ENCODE measurements at places on chromosomes 5 and 9. TPM values are rescaled to one million over a fixed set of nuclear protein-coding genes. Genes with fewer than 3 reads are reported as not detected.

The PLEKHG4B gene
- total RNA-seq, result not detected

DNA sequence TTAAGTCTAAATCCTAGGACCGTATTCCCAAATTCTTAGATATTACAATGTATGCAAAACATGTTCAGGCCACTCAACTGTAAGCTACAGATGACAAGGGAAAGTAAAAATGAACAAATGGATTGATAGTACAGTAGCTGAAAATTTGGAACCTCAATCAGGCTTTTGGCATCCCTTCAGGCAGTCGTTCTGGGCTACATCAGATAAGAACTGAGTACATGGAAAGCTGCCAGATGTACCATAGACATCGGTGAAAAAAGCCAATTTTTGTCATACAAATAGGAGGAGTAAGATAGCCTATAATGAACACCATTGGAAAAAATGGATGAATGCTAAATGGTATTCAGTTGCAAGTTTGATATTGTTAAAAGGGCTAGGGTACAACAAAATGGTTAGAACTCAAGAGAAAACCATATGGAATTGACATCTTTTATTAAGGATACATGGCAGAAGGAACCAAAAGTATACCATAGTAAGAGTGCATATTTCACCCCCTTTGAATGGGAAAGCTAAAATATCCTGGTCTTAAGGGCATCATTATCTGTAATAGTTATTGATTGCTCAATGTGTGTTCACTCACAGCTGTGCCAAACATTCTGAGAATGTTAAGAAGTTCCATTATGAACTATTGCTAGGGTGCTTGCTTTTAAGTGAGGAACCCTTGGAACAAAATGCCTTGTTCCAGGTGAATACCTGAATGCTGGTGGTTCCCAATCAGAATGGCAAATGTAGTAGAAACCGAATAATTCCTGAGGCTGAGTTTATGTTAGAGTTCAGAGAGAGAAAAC lies 86.4 kb downstream of the NR3C1 start:
- DNase-seq, result no peak

The GABRG2 gene
- total RNA-seq, result 1.0 TPM

- peak; percentile 43 for DNase-seq
These were observed 11.3 kb downstream of the MYOZ3 start for GRCh38 chr5:150672237-150672883.

DNA sequence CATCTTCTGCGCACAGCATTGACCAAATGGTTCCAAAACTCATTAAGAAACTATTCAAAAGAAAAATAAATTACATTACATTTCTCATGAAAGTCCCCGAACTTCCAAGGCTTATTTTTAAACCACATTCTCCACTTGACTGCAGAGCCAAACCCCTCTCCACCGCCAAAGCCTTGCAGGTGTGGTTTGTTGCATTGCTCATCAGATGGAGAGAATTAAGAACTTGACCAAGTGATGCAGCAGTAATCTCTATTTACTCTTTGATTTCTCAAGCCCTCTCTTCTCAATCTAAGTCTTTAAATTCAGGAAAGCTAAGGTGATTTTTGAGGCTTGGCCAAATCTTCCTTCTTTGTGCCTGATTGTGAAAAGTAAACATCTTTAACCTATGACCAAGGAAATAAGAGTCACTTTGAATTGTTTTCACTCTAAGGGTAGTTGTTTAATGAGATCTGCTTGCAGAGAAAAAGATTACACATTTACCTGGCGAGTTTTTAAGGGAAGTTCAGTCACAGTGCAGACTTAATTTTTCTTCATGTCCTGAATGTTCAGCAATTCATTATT lies 290.5 kb upstream of the ITGA1 start:
- DNase-seq, result no peak
